Fibroblast of skin of left biceps (primary cell): ENCODE measurements at places on chromosomes 11 and 22.

GRCh38 chr11:83317757-83318690 lies 31.9 kb upstream of the CCDC90B start:
- DNase-seq, result no peak

DNA sequence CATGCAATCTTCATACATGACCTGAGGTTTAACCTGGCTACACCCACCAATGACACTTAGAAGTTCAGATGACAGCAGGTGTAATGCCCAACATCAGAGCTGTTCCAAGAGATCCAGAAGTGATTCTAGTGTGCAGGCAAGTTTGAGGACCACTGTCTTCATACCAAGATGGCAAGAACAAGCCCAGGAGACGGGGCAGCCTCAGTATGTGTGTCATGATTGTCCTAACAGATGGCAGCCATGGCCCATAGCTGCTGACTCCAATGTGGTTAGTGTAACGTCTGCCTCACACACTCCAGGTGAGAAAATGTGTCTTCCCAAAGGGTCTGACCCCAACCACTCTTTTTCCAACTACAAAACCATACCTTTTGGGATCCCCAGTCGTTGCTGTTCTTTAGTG lies 97.3 kb downstream of the ETS1 start:
- no peak for DNase-seq

- DNase-seq, result no peak
Measured at GRCh38 chr11:16111690-16112089, 244.7 kb downstream of the SOX6 start.

DNA sequence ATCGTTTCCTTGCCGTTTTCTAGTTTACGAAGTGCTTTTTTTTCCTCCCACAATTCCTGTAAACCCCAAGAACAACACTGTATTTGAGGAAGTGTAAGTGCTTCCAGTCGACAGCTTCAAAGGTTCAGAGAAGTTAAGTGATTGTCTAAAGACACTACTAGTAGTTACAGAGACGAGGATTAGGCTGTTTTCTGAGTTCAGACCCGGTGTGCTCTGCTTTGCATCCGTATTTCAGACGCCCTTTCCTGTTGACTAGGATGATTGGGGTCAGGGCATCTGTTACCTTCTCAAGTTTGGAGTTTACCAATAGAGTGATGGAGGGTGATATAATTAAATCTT lies 430 bp downstream of the CLP1 start:
- DNase-seq, result no peak

DNA sequence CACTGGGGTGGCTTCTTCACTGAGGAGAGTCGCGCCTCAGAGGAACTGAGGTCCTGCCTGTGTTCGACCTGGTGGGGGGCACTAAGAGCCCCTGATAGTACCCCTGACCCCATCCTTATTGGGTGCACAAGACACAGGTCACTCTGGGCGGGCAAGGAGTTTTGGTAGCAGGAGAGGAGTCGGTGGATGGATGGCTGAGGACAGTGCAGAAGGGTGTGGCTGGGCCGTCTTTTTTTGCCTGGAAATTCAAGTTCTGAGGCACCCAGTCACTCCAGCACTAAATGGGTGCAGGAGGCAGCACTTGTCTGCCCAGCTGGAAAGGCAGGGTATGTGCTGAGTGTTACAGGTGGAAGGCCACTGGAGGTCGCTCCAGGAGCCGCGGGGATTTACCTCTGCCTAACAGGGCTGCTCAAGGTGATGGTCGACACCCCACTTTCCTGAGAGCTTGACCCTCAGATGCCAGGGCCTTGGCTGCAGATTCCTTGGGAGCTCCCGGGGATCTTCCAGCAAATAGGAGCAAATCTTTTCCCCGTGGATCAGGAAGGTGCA lies 960 bp downstream of the TSSC4 start:
- no peak for DNase-seq

GRCh38 chr11:76658651-76659650 lies 11.6 kb downstream of the LRRC32 start:
- no peak for DNase-seq

- no peak for DNase-seq
Measured at GRCh38 chr22:37187552-37187890, 526 bp downstream of the C1QTNF6 start.

DNA sequence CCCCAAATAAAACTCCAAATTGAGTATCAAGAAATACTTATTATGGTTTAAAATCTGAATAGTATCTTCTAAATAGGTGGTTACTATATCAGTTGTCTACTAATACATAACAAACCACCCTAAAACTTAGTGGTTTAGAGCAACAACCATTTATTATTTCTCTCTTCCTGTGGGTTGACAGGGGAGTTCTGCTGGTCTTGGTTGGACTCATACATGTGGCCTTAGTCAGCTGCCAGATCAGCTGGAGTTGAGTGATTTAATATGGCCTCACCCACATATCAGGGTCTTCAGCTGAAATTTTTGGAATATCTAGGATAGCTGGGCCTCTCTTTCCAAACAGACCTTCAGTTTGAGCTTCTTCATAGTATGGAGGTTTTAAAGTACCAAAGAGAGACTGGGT lies 34.5 kb downstream of the C11orf65 start:
- DNase-seq, result peak; percentile 64

DNA sequence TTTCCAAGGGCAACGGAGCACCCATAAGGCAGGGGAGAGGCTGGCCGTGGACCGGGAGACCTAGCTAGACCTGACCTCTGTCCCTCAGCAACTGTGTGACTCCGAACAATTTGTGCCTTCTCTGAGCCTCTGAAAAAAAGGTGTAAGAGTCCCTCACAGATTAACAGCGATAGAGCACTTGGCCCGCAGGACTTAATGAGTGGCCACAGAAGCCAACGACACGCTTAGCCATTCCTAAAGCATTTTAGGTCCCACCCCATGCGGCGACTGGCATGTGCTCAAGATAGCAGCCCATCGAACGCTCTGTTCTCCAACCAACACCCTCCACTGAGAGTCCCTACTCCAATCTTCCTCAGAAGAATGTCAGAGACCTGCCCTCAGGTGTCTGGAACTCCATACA lies 1.5 kb downstream of the SULT4A1 start:
- DNase-seq, result no peak

GRCh38 chr11:8719211-8719649 lies 36.6 kb downstream of the RPL27A start:
- peak; percentile 90 for DNase-seq

DNA sequence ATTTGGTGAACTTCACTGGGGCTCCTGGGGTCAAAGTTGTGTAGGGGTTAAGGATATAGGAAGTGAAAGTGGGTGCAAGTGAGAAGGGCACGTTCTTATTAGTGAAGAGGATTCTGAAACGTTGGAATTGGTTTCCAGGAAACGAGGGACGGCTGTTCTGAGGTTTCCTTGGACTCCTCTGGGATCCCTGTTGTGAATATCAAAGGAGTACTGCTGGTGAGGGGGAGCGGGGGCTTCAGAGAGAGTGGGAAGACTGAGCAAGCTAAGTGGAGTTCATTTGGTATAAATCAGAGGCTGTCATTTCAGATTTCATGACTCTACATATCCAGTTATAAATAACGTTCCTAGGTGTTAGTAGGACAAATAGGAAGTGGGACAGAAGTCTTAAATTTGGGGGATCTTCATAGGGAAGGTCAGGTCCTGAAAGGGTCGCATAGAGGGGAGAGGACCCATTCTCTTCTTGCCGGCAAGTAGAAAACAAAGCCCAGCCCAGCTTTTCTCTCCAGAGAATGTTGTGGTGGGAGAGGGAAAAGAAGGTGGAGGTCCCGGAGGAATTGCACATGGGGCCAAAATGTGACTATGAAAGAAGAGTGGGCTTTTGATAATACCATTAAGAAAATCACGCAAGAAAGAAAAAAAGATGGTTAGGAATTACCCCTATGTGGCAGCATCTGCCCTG lies 1.1 kb upstream of the NELL1 start:
- no peak for DNase-seq

- DNase-seq, result no peak
Measured at GRCh38 chr11:30719371-30719770, 133.2 kb upstream of the MPPED2 start.

DNA sequence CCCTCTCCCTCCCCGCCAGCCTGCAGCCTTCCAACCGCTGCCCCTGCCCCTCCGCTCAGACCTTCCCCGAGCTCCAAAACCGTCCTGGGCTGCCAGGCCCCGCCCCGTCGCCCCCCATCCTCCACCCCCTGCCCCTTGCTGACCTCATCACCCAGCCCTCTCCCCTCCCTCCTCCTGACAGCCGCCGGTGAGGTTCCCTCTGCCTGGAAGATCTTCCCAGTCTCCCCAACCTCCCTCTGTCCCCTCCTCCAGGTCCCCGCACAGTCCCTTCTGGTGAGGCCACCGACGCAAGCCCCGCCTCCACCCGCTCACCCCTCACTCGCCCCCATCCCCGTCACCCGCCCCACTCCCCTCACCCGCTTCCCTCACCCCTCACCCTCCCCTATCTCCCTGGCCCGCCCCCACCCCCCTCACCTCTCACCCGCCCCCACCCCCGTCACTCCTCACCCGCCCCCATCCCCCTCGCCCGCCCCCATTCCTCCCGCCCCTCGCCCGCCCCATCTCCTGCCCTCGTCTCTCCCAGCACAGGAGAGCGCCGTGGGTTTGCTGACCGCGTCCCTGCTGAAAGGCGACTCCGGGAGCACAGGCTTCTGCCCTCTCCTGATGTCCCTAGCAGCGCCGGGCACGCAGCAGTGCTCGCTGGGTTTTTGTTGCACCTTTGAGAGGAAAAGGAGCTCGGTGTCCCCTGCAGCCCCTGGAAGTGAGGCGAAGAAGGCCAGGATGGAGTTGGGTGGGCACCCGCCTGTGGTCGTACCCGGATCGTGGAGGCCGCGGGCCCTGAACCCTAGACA lies 16.4 kb upstream of the UPK3A start:
- no peak for DNase-seq
